A549 treated with CORT108297 at 1 μM for 4 hours (cell line): ENCODE measurements at places on chromosomes 7 and 10. TPM values are rescaled to one million over a fixed set of nuclear protein-coding genes. Genes with fewer than 3 reads are reported as not detected.

NEUROG3 gene
- total RNA-seq = not detected in 5 replicates

SYT15 gene
- 2.6 to 3.5 TPM (median 2.9 TPM) in 5 replicates for total RNA-seq

MPLKIP gene
- 35.0 to 44.0 TPM (median 38.8 TPM) in 5 replicates for total RNA-seq

OPN1SW gene
- not detected in 5 replicates for total RNA-seq

AFAP1L2 gene
- 21.0 to 29.6 TPM (median 27.0 TPM) in 5 replicates for total RNA-seq

MKI67 gene
- 54.3 to 83.1 TPM (median 63.0 TPM) in 5 replicates for total RNA-seq

SYT15B gene
- 2.7 to 4.2 TPM (median 3.7 TPM) in 5 replicates for total RNA-seq

LEP gene
- total RNA-seq = not detected in 5 replicates
